ENCODE measurements at places on chromosomes 7 and 10.

DNA sequence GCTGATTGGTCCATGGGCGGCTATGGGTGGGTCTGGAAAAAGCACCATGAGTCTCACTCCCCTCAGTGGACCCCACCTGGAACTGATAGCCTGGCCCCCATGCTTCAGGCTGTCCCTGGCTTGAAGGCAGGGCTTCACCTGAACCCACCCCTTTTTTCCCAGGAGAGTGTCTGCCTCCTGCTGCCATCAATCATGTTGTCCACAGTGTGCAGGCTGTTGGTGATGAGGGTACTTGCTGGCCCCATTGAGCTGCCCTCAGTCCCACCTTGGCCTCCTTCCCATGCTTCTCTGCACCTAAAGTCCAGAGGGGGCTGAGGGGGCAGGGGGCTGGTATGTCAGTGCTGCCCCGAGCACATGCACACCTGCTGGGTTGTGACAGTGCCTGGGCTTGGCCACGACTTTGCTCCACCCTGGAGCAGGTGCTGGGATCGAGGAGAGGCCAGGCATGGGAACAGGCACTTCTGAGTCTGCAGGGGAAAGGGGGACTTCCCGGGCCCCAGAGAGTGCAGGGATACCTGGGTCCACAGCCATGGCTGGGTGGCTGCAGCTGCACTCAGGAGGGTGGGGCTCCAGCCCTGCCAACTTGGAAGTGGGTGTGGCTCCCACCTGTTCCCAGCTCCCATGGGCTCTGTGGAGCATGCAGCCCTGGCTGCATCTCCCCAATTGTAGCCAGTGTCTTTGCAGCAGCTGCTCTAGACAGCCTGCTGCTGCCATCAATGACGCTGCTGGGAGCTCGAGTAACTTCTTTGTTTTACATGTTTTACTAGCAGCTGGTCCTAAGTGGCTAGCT, 56.9 kb downstream of the ADK start:
- DNase-seq, result no peak

- DNase-seq, result peak; percentile 93
Measured at GRCh38 chr7:158704524-158705233, at the start of gene NCAPG2. TSS of gene NCAPG2 (minus strand) at chr7:158704804. CDS start at chr7:158701899, 2,905 bp downstream.

DNA sequence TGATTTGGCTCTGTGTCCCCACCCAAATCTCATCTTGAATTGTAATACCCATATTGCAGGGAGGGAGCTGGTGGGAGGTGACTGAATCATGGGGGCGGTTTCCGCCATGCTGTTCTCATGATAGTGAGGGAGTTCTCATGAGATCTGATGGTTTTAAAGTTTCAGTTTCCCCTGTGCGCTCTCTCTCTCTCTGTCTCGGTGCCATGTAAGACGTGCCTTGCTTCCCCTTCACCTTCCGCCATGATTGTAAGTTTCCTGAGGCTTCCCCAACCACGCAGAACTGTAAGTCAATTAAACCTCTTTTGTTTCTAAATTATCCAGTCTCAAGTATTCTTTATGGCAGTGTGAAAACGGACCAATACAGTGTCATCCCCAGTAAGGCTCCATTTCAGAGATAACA, 48.3 kb upstream of the CHCHD3 start:
- no peak for DNase-seq

- no peak for DNase-seq
Measured at GRCh38 chr7:132993377-132994013, 88.4 kb downstream of the CHCHD3 start.
